ENCODE measurements at places on chromosomes 5 and 9.

DNA sequence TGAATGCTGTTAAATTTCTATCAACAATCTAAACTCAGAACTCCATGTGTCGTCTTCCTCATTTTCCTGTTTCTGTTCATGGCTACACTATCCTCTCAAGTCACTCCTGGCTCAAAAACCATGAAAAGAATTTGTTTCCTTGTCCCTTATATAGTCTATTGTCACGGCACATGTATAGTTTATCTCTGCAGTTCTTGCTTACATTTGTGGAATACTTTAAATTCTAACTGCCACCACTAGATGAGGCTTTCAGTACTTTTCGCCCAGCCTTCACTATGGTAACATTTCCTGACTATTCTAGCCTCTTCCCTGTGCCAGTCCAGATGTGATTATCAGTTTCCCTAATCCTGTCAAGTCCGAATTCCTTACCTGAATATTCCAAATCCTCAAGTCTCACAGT lies 34.6 kb downstream of the PKD2L2 start:
- peak; percentile 44 for DNase-seq

DNA sequence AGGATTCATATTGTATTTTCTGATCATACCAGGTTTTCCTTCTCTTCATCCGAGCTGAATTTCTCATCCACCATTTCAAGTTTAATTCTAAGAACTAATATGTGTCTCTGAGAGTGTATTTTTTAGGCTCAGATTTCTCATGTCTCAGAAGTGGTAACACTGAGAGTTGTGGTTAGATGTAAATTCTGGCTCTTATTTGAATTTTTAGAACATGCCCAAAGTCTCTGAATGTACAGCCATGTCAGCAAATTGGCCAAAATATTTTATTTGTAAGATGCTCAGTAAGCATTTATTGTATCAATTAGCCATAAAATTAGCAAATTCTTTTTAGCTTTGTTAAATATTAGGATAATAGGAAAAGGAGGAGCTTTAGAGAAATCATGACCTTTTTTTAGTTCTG lies 16.6 kb downstream of the SV2C start:
- no peak for DNase-seq

DNA sequence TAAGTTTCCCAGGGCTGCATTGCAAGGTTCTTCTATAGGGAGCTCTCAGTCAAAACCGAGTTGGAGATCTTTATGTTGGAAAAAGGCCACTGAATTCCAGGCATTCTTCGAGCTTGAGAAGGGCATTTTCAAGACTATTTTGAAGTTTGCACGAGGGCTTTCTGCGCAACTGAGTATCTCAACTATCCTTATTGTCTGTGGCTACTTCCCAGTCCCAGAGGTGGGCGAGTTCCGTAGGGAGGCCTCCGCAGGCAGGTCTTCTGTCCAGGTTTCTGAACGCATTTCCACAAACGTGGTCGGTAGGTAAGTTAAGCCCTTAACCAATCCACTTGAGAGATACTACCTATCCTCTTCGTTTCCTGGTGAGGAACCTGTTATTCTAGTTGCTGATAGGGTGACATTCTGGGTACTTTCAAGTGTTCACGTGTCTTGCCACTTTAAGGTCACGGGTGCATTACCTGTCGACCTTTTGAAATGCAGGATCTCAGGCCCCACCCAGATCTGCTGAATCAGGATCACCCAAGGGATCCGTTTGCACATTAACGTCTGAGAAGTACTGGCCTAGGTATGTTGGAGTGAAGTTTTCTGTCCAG lies 51.4 kb upstream of the TJP2 start:
- DNase-seq, result no peak

DNA sequence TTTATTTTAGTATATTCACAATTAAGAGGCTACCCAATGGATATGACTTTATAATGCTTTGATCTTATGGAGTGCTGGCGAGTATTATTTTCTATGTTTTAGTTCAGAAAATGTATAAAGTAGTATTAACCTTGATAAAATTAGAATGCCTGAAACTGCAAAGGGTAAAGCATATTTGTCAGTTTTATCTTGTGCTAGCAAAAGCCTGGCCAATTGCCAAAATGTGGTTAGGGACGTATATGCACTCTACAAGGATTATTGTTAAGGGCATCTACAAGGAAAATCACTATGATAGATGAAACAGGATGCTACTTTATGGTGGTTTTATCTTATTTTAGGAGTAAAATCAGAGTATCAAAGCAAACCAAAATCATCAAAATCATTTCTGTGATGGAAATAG lies 281.7 kb downstream of the CCDC171 start:
- no peak for DNase-seq

DNA sequence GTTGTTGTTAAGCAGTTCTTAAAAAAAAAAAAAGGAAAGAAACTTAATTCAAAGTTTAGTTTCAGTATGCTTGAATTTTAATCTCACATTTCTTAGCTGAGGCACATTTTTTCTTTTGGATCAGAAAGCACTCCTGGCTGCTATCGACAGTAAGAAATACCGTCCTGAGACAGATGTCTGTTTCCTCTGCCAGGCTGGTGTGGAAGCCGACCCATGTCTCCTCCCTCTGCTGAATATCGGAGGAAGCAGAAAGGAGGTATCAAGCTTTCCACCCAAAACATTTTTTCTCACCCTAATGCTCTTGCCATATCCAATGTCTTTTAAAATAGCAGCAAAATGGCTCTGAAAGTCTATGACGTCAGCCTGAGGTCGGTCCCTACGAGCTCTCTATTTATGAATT lies 208.1 kb downstream of the TLE4 start:
- DNase-seq, result no peak

DNA sequence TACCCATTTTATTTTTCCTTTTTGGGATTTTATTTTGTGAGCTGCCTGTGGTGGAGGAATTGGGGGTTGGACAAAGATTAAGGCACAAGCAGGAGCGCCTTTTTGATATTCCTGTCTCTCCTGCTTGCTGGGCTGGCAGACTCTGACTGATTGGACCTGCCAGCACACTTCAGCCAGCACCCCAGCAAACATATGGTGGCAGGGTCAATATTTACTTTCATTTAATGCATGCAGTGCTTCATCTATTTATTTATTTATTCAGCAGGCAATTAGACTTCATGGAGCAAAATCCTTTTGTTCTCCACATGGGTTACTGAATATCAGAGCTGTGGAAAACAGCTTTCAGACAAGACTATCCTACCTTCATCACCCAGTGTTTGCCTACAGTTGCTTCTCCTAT lies 48.4 kb upstream of the EPB41L4A start:
- no peak for DNase-seq

DNA sequence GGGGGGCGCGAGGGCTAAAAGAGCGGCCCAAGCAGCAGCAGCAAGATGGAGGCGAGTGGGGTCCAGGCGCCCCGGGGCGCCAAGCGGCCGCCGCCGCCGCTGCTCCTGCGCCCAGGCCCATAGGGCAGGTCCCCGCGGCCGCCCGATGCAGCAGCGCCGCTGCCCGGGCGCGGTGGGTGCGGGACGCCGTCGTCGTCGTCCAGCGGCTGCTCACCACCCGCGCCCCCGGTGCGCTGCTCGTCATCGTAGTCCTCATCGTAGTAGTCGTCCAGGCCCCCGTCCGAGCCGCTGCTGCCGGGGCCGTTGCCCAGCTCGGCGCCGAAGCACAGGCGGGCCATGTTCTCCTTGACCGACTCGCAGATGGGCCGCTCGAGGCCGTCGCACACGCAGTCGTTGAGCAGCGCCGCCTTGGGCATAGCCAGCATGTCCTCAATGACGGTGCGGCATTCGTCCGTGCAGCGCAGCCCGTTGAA lies 1.5 kb downstream of the GAS1 start:
- peak; percentile 76 for DNase-seq

DNA sequence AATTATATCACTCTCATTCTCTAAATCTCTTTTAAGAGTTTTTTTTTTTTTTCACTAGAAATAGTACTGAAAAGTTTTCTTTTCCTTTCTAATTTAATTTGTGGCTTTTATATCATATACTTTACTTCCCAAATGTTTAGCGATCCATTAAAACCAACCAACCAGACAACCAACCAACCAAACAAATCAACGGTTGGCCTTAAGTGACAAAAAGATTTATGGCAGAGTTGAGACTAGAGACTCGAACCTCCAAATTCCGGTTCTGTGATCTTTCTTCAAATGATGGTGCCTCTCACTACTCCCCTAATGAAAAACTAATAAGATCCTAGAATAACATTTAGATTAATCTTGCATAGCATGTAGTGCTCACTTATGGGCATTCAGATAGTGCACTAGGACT lies 45.3 kb upstream of the ACTBL2 start:
- no peak for DNase-seq

DNA sequence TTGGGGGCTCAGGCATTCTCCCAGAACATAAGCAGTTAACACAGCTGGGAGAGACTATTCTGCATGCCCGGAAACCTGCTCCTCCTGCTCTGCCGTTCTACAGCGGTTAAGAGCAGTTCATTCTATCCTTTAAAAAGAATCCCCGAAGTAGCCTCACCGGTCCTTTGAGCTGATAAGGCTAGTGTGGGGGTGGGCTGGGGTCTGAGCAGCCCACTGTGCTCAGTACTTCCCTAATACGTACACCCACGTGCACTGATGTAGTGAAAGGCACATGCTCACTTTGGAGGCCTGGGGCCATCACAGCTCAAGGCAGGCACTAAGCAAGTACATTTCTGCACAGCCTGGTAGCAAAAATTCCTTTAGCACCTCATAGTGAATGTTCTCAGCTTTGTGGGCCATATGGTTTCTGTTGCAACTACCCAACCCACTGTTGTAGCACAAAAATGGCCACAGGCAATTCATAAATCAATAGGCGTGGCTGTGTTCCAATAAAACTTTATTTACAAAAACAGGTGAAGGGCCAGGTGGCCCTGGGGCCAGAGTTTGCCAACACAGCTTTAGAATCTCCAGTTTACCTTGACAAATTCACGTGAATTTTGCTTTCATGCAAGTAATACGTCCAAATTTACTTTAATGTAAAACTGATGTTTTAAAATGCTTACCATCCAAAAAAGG lies 136.4 kb downstream of the ZNF354C start:
- DNase-seq, result no peak

DNA sequence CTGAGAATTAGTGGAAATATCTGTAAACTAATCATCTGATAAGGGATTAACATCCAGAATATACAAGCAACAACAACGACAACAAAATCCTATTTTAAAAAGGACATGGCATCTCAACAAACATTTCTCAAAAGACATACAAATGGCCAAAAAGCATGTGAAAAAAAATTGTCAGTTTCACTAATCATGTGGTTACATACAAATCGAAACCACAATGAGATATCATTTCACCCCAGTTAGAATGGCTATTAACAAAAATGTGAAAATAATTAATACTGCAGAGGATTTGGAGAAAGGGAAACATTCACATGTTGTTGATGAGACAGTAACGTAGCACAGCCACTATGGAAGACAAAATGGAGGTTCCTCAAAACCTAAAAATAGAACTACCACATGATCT lies 69.5 kb downstream of the ERP44 start:
- DNase-seq, result no peak

DNA sequence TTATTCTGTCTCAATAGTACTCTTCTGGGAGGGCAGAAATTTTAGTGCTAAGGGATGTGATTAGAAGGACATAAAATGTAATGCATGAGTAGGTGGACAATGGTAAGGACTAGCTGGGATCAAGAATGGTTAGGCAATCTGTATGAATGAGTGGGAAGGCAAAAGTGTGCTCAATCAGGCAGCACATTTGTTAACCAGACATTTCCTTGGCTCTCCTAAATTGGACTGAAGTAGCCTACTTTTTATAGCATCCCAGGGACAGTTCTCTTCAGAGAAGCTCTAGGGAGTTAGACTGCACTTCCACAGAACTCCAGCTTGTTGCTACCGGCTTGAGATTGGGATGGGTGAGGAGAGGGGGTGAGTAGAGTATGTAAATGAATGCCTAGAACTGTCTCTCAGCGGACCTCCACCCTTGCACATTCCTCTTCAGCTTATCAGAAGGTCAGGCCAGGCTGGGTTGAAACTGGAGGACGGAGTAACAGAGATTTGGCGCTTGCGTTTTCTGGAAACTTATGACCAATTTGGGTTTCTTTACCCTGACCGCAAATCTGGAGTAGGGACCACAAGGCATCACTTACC lies 19.0 kb upstream of the ARL14EPL start:
- no peak for DNase-seq

GRCh38 chr9:88652876-88653275 lies 117.9 kb downstream of the NXNL2 start:
- no peak for DNase-seq

DNA sequence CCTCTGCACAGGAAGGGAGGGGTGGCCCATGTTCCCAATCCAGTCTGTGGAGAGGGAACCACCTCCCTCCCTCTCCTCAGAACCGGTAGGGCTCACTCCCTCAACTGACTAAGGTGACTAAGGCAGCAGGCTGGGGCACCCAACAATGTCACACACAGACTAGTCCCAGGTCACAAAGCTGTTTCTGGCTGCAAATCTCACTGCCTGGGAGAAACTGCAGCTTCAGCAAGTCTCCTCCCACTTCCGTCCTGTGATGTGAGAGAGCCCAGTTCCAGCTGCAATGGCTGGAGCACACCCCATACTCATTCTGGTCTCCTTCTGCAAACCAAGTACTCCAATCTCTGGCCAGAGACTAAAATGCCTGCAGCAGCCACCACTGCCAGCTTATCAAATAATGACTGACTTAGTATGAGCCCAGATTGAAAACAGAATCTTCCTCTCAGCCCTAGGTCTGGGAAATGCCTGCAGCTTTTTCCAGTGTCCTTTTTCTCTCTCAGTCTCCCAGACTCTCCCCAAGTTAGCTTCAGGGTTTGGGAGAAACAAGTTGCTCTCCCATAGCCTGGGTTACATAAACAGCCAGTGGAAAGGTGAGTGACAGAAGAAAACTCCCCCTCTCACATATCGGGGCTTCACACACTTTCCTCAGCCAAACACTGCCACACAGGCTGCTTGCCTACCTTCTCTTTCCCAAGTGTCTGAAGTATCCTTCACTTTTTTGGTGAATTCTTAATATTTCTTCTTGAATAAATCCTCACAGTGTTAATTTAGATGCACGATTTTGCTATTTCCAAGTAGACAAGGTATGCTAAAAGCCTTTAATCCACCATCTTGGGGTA lies 247.4 kb upstream of the RASA1 start:
- DNase-seq, result peak; percentile 15

DNA sequence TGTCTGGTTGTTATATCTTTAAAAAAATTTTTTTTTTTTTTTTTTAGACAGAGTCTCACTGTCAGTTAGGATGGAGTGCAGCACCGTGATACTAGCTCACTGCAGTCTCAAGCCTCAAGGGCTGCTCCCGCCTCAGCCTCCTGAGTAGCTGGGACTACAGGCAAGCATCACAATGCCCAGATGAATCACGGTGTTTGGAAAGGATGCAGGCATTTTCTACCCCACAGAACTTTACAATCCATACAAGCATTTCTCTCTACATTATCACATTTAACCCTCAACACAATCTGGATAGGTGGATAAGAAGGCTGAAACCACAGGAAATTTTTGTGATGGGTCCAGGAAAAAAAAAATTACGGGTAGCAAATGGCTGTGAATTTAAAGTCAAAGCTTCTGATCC lies 5.8 kb upstream of the PCA3 start:
- no peak for DNase-seq

- no peak for DNase-seq
Measured at GRCh38 chr9:129776566-129776937, 23.7 kb upstream of the PTGES start.

DNA sequence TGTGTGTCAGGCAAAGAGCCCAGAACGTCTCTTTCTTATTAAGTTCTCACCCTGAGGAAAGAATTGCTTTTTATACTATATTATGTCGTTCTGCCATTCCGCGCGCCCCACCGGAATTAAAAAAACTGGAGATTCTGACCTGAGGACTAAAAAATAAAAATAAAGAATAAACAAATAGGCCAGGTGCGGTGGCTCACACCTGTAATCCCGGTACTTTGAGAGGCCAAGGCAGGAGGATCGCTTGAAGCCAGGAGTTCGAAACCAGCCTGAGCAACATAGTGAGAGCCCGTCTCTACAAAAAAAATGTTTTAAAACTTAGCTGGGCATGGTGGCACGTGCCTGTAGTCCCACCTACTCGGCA lies 677 bp upstream of the DYNC2I2 start:
- DNase-seq, result no peak
